ENCODE measurements at places on chromosomes 7 and 10.

GRCh38 chr10:115355162-115355760 is 262.1 kb downstream of the ATRNL1 start:
- peak; percentile 2 for DNase-seq

DNA sequence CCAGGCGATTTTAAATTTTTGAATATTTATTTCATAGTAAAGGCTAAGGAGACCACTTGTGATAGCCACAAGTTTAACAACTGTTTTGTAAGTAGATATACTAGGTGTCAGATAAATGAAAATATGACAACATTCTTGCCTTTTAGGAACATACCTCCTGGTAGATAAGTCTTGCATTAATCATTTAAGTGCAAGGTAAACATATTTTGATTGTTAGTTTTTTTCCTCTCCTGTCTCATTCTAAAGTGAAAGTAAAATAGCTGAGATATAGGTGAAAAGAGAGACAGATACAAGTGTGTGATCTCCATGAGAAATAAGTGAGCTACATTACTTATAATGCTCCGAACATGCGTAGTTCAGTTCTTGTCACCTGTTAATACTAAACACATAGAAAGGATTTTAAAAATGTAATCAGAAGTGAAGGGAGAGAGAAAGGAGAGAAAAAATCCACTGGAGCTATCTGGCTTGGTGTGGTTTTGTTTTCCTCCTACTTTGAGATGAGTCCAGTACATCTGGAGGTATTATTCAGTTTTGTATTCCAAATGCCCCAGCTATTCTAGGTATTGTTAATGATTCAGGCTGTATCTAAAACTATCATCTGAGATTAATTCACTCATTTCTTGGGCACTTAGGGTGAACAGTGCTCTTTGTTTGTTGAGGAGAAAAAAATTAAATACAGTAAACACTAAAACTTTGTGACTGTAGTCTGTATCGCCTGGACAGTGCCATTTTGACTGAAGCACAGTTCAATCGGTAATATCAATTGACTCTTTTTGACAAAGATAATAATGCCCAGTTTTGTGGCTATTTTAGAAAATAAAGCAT is 21.2 kb downstream of the GLCCI1 start:
- DNase-seq, result no peak

GRCh38 chr10:18414061-18414460 is 237.3 kb downstream of the NSUN6 start:
- DNase-seq, result no peak

GRCh38 chr7:70699271-70699670 is 432.7 kb upstream of the GALNT17 start:
- no peak for DNase-seq

GRCh38 chr10:37403776-37404175 is 278.4 kb downstream of the ANKRD30A start:
- no peak for DNase-seq

DNA sequence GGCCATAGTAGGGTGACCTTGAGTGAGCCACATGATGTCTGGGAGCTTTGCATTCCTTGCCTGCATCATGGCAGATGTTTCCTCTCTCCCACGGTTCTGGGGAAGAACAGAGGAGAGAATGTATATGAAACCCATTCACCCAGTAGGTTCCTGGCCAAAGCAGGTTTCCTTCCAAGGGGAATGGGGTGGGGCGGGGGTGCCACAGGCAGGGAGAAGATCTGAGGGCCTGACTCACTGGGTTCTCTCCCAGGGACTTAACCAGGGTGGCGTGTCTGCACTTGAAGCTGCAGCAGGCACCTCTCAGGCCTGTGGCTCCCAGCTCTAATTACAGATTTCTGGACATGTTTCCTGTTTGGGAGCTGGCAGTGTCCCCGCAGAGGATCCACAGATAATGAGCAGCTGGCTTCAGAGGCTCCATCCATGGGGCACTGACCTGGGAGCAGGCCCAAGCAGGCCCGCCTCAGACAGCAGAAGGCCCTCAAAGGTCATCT is 50.2 kb upstream of the ZMIZ1 start:
- no peak for DNase-seq

- no peak for DNase-seq
These were observed 3.9 kb upstream of the MYL7 start for GRCh38 chr7:44144968-44145478.
